HFFc6 (cell line): ENCODE measurements at places on chromosomes 1 and 21. TPM values are rescaled to one million over a fixed set of nuclear protein-coding genes. Genes with fewer than 3 reads are reported as not detected.

PSMA5 gene
- 145 to 170 TPM (median 169 TPM) in 3 replicates for total RNA-seq

AIRE gene
- not detected in 3 replicates for total RNA-seq

TMED5 gene
- 52.4 to 54.5 TPM (median 54.4 TPM) in 3 replicates for total RNA-seq

SLC44A3 gene
- total RNA-seq: 0.47 and 0.66 TPM in 2 replicates

SNAPIN gene
- 41.5 to 43.4 TPM (median 42.1 TPM) in 3 replicates for total RNA-seq

RSRP1 gene
- total RNA-seq: 68.7 and 85.2 TPM in 2 replicates

KRTAP7-1 gene
- not detected in 2 replicates for total RNA-seq

IGSF9 gene
- total RNA-seq: not detected in 3 replicates

DNAJB4 gene
- total RNA-seq: 89.6 to 231 TPM (median 219 TPM) in 3 replicates
